ENCODE measurements at places on chromosomes 4 and X.

DNA sequence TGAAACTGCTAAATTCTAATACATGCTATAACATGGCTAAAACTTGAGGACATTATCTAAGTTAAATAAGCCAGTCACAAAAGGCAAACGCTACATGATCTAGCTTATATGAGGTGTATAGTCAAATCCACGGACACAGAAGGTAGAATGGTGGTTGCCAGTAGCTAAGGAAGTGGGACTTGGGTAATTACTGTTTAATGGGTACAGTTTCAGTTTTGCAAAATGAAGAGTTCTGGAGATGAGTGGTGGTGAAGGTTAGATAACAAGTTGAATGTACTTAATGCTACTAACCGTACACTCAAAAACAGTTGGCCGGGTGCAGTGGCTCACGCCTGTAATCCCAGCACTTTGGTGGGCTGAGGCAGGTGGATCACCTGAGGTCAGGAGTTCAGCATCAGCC, 644.5 kb upstream of the DIPK2B start:
- H3K36me3 ChIP-seq, result no peaks in the 10 kb centered on the region
- no peaks in the 10 kb centered on the region for H3K27me3 ChIP-seq
- DNase-seq, result no peak

DNA sequence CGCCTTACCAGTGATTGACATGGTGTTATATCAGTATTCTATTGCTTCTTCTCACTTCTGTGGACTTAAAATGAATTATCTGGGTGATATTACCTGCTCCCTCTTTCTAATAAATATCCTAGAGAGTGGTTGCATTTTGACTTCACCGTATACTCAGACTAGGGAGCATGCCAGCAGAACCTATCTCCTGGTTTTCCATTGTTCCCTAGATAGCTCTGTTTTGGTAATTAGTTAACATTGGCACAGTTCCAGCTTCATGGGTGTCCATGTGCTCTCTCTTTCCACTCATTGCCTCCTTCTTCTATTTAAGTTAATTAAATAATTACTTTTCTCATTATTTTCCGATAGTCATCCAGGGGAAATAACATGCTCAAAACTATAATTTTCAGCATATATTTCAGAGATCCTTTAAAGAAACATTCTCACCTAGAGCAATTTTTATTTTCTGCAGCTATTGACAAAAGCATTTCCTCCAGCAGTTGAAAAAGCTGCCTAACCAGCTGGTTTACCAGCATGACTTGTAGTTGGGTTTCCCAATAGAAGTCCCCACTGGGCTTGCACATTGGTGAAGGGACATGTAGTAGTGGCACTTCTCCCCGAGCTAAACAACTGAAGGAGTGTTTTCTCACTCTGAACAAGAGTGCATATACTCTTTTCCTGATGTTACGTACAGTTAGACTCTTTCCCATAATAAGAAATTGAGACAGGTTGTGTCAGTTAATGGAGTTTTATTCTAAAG, 27.9 kb upstream of the PAPSS1 start:
- no peak overlapping the region for H3K4me3 ChIP-seq
- DNase-seq, result no peak
- H3K4me1 ChIP-seq, result no peaks in the 10 kb centered on the region
- no peaks in the 10 kb centered on the region for H3K36me3 ChIP-seq
- no peaks in the 10 kb centered on the region for H3K27me3 ChIP-seq

DNA sequence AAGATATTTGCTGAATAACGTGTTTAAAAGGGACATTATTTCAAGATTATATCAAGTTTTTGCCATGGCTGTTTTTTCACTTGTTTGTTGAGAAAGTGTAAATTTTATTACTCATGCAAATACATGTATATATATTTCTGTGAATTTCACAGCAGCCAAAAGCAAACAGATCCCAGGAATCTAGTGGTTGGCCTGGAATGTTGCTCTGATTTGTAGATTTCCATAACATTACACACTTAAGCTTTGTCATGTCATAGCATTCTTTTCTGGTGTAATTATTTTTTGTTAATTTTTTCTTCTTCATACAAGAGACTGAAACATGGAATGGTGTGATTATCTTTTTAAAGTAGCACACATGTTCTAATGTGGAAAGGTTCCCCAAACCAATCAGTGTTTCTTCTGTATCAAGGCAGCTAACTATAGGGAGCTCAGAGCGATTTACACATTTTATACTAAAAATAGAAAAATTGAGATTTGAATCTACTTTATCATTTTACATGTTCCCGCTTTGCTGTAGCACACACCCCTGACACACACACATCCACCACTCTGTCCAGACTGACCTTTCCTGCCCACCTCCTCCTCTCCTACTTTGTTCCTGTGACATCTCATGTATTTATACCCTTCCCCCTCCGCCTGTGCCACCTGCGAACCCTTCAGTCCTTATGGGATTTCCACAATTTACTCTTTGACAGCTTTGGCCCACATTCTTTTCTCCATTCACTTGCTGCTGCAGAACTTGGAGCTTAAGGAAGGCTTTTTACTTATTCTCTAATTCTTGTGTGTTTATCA, 20.3 kb downstream of the RUFY3 start:
- H3K36me3 ChIP-seq, result peaks cover 6% of the 10 kb centered on the region
- H3K27me3 ChIP-seq, result no peaks in the 10 kb centered on the region
- no peak overlapping the region for H3K4me3 ChIP-seq
- DNase-seq, result no peak
- no peak overlapping the region for H3K27ac ChIP-seq

- no peaks in the 10 kb centered on the region for H3K4me1 ChIP-seq
- no peaks in the 10 kb centered on the region for H3K36me3 ChIP-seq
- no peak overlapping the region for H3K27ac ChIP-seq
- no peaks in the 10 kb centered on the region for H3K27me3 ChIP-seq
- no peak for DNase-seq
These were observed 154.5 kb downstream of the MSN start for GRCh38 chrX:65821721-65822496.

DNA sequence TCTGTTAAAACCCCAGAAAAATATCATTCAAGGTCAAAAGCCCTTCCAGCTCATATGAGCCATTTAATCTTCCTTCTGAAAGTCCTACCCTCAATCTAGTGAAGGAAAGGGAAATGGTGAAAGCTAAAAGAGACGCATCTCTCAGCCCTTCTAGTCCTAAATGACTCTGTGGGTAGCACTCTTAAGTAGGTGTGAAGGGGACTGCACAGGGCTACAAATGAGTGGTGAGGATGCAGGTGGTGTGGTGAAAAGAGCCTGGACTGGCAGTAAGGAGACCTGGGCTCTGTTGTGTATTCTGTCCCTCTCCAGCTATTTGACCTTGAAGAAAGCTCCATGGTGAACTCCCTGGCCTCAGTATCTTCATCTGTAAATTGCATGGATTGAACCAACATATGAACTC, 671.8 kb upstream of the DIPK2B start:
- no peaks in the 10 kb centered on the region for H3K27me3 ChIP-seq
- H3K4me3 ChIP-seq, result no peak overlapping the region
- H3K4me1 ChIP-seq, result no peaks in the 10 kb centered on the region
- H3K36me3 ChIP-seq, result no peaks in the 10 kb centered on the region

Data from spinal cord (tissue), 10 donors.